Stimulated activated CD8-positive, alpha-beta memory T cell treated with anti-CD3 and anti-CD28 coated beads, Interleukin-15, amount 100 ng/mL, for 4 hours (primary cell): ENCODE measurements at places on chromosomes 13 and 19.

- DNase-seq: no peak
Measured at GRCh38 chr13:112752711-112753541, 63.1 kb downstream of the ATP11A start.

DNA sequence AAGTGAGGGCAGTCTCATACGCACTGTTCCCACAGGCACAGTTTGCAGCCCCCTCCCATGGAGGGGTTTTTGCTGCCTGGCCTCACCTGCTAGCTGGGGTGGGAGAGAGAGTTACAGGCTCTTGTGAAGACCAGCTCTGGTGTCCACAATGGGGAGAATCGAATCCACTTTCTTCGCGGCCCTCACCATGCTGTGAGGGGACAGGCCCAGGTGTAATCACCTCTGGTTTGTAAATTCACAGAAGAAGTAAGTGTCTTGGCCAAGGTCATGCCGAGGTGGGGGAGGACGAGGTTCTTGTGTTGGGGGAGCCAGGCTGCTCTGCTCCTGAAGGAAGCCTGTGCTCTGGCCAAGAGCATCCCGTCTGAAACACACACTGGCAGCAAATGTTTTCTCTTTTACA is 39.5 kb downstream of the TEX29 start:
- DNase-seq: no peak

GRCh38 chr19:7368456-7368855 is 19.7 kb downstream of the ARHGEF18 start:
- no peak for DNase-seq

- no peak for DNase-seq
Measured at GRCh38 chr13:64066711-64067110, 2651.1 kb upstream of the PCDH20 start.

- peak; percentile 68 for DNase-seq
Measured at GRCh38 chr19:14383661-14384555, 2.7 kb downstream of the ADGRE5 start.

GRCh38 chr13:32542221-32542620 is 3.6 kb upstream of the N4BP2L2 start:
- no peak for DNase-seq
